Caco-2 (cell line): ENCODE measurements at places on chromosomes 16 and 17.

DNA sequence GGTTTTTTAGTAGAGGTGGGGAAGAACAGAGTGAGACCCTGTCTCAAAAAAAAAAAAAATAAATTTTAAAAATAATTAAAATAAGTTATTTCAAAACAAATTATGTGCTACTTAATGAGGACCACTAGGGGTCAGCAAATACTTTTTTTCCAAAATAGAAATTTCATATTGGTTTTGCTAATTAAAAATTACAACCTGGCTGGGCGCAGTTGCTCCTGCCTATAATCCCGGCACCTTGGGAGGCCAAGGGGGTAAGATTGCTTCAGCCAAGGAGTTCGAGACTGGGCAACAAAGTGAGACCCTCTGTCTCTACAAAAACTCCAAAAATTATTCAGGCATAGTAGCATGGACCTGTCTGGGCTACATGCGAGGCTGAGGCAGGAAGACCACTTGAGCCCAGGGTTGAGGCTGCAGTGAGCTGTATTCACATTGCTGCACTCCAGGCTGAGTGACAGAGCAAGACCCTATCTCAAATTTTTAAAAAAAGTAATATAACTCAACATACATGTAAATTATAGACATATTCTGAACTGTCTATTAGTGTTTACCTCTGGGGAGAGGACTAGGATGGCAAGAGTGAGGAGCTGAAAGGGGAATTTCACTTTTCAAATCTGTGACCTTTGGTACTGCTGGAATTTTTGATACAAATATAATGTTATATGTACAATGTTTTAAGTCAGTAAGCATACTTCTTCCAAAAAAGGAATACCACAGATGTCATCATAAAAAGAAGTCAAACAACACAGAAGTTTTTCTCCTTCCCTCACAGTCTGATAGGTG, 8.1 kb downstream of the MEIOB start:
- no peak for DNase-seq

DNA sequence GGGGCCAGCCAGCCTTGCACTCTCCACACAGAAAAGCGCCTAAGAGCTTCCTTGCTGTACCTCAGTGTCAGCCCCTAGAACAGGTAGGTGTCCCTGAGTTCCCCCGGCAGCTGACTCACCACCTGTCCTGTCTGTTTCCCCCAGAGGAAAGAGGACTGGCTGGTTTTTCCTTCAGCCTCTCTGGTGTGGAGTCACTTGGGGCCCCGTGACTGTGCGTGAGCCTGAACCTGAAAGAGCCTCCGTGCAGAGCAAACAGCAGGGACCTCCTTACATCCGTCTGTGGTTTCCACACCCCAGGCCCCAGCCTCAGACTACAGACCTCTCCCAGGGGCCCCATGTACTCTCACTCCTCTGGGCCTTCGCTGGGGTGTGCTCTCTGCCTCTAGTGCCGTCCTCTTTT, 87.8 kb downstream of the GNAO1 start:
- DNase-seq, result no peak

DNA sequence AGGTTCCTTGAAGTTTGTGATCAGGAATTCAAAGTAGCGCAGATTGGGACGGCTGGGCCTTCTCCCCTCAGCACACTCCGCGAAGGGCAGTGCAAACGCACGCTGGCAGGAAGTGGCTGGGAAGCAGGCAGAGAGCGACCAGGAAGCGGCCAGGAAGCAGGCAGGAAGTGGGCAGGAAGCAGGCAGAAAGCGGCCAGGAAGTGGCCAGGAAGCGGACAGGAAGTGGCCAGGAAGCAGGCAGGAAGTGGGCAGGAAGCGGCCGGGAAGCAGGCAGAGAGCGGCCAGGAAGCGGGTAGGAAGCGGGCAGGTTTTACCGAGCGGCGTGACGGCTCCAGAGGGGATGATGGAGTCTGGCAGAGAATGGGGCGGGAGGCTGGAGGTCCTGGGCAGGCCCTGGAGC, 3.2 kb downstream of the DPEP1 start:
- no peak for DNase-seq

- DNase-seq, result peak; percentile 48
Observed at GRCh38 chr16:2777903-2778629, 986 bp upstream of the ELOB start.

DNA sequence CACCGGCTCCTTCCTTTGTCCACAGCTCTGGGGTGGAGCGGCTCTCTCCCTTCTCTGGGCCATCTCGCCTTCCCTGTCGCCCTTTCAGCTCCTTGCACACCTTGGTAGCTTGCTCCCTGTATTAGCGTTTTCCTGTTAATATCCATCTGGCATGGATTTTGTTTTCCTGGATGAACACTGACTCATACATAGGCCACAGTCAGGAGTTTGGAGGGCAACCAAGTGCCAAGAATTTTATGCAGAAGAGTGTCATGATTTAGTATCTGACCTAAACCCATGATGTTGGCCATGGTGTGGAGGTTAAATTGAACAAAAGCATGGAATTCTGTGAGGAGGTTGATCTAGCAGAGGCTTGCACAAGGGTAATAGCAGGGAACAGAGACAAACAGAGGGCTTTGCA, 180.9 kb downstream of the AIPL1 start:
- no peak for DNase-seq

DNA sequence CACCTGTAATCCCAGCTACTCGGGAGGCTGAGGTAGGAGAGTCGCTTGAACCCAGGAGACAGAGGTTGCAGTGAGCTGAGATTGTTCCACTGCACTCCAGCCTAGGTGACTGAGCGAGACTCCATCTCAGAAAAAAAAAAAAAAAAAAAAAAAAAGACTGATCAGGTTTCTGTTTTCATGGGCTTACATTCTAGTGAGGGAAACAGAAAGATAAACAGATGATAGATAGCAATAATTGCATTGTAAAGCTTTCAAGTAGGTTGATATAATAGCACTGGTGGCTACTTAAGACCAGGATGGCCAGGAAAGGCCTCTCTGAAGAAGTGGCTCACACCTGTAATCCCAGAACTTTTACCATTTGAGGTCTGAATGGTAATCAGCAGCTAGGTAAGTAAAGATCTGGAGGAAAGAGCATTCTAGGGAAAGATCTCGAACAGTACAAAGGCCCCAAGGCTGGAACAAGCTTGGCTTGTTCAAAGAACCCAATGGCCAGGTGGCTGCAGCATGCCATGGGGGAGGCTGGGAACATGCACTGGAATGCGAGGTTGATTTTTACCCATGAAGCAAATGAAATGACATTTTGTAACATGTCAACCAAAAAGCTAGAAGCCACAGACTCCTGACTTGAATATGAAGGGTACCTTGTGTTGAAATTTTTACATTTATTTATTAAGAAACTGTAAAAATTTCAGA, 108.3 kb upstream of the DHX40 start:
- DNase-seq, result no peak

DNA sequence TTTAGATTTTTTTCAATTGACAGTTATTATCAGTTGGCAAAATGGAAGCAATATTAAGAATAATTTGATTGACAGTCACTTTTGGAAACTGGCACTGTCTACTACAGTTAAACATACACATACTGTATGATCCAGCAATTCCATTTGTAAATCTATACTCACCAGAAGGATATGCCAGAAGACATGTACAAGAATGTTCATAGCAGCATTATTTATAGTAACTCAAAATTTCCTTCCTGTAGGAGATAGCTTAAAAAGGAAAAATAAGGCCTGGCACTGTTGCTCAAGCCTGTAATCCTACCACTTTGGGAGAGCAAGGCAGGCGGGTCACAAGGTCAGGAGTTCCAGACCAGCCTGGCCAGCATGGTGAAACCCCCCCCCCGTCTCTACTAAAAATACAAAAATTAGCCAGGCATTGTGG, 89.3 kb downstream of the VMP1 start:
- no peak for DNase-seq

DNA sequence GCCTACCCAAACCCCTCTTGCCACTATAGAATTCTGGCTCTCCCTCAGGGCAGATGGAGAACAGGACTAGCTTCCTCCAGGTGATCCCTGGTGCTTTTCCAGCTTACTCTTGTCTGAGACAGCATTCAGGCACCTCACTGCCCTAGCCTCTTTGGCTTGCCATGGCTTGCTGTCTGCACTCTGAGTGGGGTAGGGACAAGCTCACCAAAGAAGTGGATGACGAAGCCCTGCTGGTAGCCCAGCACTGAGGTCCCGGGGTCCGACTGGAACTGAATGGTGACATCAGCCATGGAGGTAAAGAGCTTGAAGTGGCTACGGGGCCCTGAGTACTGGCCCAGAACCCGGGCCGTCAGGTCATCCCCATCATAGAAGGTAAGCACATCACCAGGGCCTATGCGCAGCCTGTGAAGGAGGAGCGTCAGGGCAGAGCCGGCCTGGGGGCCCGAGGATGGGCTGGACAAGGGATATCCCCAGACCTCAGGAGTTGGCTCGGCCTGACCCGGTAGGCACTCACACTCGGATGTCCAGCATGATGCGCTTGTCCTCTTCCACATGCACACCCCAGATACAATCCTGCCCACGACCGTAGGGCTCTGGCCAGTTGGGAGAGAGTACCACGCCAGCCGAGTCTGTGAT, 7.6 kb upstream of the PHF12 start:
- no peak for DNase-seq

- DNase-seq, result no peak
Observed at GRCh38 chr16:89104930-89105571, 11.4 kb downstream of the ACSF3 start.

DNA sequence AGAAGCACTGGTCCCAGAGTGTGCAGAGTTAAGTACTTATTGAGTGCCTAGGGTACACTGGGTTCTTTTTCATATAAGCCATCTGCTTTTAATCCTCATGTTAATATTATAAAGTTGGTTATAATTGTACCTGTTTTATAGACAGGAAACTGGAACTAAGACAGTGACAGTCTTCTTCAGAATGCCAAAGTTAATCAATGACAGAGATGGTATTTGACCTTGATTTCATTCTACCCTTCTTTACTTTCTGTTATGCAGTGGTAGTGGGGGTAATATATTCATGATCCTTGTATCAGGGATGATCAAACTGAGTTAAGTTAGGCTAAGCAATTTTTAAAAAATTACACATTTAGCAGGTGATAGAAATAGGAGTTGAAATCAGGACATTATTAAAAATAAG, 108.6 kb upstream of the GOT2 start:
- DNase-seq, result no peak

DNA sequence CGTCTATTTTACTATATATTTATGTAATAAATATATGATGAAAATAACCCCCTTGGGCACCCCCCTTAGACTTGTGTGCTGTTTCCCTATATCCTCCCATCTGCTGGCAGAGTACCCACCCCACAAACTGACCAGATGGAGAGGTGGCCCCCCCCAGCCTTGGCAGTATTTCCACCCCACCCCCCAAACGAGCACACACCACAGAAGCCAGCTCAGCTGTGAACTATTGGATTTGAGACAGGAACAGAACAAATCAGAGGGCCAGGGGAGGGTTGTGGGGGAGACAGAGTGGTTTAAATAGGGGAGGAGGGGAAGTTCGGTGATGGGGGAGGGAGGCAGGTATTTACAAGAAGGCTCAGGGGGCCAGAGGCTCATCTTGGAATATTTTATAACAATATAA, 7.8 kb downstream of the NR1D1 start:
- DNase-seq, result no peak

DNA sequence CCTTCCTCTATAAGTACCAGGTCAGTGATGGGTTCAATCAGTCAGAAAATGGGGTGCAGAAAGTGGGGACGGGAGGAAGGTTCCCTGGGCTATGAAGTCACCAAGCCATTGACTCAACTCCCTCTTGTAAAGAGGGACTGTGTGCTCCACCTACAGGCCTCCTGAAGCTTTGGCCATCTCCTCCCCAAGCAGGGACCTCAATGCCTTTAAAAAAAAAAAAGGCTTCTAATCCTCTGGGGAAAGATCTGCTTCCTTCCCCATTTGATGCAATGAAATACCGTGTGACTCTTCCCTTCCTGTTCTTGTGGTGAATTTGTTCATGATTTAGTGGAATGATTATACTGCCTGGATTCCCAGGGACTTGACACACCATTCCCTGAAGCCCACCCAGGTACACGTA, 30.8 kb downstream of the VWA3A start:
- DNase-seq, result no peak

GRCh38 chr16:67268136-67268579, 11.2 kb upstream of the PLEKHG4 start:
- DNase-seq, result peak; percentile 90

DNA sequence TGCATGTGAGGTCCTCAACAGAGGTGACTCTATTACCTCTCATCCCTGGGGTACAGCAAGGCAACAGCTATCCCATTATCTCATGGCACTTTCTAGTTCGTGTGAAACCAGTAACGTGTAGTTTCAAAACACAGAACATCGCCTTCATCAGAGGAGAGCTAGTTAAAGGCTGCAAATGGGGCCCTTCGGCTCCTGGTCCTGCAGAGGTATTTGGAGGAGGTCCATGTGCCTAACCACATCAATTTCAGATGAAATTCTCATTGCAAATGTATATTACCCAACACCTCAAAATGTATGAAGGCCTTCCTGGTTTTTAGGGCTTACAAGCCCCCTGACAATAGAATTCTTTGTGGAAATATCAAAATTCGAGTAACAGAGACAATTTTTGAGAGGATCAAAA, 95.7 kb upstream of the PSMD7 start:
- no peak for DNase-seq

- no peak for DNase-seq
Observed at GRCh38 chr17:37483311-37484039, 6.2 kb upstream of the DUSP14 start.

GRCh38 chr16:85924675-85925074, 25.7 kb downstream of the IRF8 start:
- DNase-seq, result no peak

DNA sequence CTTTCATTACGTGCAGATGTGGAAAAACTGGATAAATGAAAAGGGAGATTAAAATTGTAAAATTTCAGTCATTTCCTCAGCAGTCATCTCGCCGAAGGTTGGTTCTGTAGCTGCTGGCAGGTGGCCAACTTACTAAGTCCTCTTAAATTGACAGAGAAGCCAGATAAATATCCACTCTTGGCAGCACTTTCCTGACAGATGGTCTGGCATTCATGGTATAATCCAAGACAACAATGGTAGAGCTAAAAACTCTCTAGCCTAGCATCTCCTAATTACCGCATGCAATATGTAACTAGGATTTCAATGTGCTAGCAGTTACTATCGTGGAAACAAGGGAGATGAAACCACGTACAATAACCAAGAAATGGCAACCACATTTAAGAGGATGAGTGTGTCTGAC, 306.3 kb downstream of the CNTNAP4 start:
- DNase-seq, result no peak

DNA sequence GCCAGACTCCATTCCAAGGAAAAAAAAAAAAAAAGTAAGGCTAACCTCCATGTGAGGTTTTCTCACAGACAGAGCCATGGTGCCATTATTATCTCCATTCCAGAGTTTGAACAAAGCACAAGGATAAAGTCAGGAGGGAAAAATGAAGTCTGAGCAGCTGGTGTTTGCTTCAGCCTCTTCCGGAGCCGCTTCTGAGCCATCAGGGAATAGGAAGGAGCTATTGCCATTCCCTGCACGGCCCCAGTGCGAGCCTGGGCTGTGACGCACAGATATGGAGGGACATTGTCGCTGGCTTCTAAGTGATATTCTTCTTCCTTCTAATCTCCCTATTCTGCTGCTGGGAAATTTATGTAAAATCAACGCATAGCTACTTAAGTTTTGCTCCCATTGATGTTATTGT, 69.5 kb upstream of the PIRT start:
- no peak for DNase-seq
